ENCODE measurements at places on chromosomes 3 and 15.

DNA sequence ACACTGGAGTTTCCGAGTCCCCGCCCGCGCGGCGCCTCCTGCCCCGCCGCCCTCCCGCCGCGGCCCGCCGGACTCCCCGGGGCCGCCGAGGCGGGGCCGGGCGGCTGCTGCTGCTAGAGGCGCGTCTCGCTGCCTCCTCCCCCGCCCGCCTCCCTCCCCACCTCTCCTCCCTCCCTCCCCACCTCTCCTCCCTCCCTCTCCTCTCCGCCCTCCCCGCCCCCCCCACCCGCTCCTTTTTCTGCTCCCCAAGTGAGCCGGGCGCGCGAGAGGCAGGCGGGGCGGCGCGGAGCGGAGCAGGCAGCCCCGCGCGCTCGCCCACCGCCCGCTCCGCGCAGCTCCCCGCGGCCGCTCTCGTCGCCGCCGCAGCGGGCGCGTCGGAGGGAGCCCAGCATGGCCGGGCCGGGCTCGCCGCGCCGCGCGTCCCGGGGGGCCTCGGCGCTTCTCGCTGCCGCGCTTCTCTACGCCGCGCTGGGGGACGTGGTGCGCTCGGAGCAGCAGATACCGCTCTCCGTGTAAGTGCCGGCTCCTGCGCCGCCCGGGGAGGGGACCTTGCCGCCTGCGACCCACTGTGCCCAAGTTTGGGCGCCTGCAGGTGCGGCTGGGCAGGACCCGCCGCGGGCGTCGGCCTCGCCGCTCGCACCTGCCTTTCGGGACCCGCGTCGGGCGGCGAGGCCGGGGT lies at the start of gene CACNA2D3:
CACNA2D3 (plus strand) TSS at position 229 of the 679 bp plus-strand sequence.
- DNase-seq = no peak

- peak; percentile 64 for DNase-seq
These were observed 146.2 kb downstream of the KLF13 start for GRCh38 chr15:31472636-31473384.

DNA sequence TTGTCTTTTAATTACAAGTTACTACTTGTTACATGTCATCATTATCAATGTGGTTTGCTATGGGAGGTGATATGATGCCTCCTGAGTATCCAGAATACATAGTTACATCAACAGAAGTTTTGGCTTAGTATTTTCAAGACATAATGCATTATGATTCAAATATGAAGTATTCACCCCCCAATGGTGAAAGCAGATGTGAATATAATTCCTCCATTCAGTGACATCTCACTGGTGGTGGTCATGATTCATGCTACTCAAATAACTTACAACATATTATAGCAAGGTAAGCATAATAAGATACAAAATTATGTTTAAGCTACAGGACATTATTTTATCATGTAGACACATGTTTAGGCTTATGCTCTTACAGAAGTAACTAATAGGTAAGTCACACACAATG lies 34.9 kb upstream of the TTBK2 start:
- no peak for DNase-seq

DNA sequence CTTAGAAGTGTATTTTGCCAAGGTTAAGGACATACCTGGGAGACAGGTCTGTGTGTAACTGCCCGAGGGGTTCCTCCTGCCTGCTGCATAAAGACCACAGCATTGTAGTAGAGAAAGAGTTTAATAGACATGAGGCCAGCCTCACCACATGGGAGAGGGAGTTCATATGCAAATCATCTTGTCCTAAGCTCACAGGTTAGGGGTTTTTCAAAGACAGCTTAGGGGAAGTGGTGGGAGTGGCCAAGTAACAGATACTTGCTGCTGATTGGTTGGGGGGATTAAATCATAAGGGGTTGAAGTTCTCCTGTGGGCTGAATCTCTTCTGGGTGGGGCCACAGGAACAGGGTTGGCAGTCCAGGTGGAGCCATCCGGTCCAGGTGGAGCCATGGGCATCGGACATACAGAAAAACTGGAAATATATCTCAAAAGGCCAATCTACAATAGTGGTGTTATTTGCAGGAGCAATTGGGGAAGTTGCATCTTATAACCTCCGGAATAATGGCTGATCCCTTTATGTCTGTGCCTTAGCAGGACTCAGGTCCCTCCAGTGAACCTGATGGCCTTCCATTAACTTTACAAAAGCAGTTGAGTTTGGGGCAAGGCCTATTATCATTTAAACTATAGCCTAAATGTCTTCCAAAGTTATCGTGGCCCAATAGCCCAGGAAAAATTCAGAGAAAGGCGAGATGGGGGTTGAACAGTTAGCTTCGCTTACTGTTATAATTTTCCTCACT lies 86.0 kb upstream of the MFGE8 start:
- DNase-seq = no peak

GRCh38 chr3:155594526-155595187 lies 150.2 kb downstream of the PLCH1 start:
- no peak for DNase-seq

DNA sequence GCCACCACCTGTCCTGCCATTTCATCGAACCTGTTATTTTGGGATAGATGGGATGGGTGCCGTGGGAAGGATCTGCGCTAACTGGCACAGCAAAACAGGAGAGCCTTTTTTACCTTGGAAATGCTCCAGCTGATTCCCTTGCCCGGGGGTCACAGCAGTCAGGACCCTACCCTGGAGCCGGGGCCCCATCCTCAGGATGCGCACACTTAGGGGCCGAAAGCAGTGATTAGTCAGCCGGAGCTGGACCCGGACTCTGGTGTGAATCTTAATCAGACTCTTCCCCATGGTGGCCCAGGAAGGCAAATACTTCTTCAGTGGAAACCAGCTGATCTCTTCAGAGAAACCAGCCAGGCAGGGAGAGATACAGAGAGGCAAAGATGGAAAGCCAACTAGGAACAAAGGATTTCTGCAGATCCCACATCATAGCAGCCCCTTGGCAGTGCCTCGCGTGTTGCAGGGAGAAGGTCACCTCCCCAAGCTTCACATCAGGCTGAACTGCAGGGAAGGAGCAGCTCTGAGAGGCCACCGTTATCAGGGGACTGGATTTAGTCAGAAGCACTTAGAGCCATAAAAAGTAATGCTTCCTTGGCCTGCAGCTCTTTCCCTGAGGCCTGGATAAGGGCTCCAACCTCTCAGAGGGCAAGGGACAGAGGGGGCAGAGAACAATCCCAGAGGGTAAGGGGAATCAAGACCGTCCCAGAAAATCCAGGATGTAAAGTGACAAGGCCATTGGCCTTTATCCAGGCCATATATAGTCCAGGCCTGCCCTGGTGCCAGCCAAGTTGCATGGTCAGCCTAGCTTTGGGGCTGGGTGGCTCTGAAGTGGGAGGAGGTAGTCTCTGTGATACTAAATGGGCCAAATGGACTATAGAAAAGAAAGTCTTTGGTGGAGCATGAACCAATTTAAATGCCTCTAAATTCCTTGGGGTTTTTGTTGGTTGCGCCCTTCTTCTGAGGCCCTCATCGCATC lies 52.9 kb downstream of the WDR76 start:
- no peak for DNase-seq

GRCh38 chr3:73134034-73134433 lies 72.6 kb downstream of the EBLN2 start:
- no peak for DNase-seq

DNA sequence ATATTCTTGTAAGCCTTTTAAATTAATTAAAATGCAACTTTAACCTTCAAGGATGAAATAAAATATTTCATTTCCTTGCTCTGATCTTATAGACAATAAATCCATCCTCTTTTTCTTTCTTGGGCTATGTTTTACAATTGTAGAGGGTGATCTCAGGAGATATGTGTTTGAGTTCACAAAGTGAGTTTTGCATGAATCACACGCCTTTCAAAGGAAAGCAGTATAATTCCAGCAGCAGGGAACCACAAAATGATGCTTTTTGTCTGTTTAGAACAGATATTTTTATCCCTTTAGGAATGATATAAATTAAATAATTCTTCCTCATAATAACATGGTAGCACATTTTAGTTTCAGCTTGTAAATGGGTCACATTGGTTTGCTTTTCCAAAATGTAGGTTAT lies 191.2 kb downstream of the SEMA6D start:
- no peak for DNase-seq

DNA sequence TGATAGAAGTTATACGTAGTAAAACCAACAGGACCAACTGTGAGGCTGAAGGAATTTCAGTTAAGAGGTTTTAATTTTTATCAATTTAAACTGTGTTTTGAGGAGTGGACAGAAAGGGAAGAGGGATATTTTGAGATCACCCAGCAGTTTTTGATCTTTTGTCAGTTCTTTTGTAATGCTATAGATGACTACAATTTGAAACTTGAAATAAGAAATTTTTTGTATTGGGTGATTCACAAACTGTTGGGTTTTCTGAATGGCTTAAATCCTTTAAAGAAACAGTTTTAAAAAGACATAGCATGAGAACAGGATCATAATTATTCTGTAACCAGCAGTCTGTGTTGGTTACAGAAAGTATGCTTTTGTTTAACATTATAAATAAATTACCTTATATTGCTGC lies 67.4 kb downstream of the TCF12 start:
- DNase-seq = no peak

GRCh38 chr15:23416349-23417276 lies 30.4 kb downstream of the GOLGA6L2 start:
- DNase-seq = no peak

DNA sequence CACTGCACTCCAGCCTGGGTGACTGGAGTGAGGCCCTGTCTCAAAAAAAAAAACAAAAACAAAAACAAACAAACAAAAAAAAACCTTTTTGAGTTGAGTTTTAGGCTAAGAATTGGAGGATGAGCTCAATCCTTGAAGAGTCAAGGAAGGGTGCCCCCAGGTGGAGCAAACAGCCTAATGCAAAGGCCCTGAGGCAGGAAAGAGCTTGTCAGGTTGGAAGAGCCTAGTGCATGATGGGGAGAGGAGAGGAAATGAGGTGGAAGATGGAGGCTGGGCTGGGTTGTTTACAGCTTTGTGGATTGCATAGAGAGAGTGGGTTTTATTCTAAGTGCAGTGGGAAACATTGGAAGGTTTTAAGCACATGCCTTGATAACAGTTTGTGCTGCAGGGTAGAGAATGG lies 2.1 kb upstream of the SNX22 start:
- no peak for DNase-seq

DNA sequence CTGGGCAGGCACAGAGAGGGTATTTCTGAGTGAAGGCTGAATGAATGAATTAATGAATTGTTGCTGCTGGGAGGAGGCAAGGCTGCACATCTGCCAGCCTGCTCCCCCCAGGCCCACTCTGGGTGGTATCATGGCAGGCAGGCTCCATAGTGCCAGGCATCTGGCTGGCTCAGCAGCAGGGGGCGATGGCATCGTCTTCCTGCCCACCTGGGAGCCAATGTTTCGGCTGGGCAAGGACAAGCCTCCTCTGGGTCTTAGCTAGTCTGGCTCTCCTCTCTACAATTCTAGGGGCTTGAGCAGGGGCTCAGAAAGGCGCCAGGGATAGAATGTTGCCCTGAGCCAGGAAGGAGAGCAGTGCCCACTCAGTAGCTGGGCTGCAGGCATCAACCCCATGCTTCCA lies 1.7 kb upstream of the TLR9 start:
- DNase-seq = no peak

- no peak for DNase-seq
These were observed 1.8 kb downstream of the CXCR6 start for GRCh38 chr3:45944830-45945620.

- no peak for DNase-seq
These were observed 67.4 kb downstream of the CORO2B start for GRCh38 chr15:68646156-68646555.

DNA sequence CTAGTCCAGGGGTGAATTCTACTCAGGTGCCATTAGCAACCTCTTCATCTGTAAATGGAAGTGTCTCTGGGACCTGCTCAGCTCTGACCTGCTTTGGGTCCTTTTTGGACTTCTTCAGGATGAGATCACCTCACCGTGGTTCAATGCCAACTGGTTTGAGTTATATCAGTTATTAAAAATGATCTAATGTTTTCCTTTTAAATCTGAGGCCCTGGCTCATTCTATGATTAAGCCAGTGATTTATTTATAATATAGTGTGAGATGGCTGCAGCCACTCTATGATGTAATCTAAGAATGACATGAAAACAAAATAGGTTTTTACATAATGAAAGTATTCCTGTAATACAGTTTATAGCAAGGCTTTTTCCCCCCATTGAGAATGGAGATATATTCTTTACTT lies 79.4 kb downstream of the LPP start:
- no peak for DNase-seq

GRCh38 chr15:90620379-90621067 lies 90.8 kb downstream of the CRTC3 start:
- peak; percentile 52 for DNase-seq

DNA sequence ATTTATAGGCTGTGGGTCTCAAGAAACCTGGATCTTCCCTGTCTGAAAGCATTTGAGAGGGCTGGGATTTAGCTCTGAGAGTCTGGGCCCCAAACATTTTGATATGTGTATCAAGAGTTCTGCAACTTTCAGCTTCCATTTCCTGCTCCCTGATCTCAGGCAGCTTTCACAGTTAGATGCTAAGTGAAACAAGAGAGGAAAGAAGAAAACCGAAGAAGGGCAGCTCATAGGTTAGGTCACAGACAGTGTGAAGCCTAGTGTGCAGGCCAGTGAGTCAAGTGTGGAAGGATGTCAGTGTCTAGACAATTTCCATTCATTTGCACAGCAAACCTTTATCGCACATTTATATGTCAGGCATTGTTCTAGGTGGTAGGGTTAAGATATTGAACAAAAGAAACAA lies 173.6 kb upstream of the PROK2 start:
- no peak for DNase-seq

DNA sequence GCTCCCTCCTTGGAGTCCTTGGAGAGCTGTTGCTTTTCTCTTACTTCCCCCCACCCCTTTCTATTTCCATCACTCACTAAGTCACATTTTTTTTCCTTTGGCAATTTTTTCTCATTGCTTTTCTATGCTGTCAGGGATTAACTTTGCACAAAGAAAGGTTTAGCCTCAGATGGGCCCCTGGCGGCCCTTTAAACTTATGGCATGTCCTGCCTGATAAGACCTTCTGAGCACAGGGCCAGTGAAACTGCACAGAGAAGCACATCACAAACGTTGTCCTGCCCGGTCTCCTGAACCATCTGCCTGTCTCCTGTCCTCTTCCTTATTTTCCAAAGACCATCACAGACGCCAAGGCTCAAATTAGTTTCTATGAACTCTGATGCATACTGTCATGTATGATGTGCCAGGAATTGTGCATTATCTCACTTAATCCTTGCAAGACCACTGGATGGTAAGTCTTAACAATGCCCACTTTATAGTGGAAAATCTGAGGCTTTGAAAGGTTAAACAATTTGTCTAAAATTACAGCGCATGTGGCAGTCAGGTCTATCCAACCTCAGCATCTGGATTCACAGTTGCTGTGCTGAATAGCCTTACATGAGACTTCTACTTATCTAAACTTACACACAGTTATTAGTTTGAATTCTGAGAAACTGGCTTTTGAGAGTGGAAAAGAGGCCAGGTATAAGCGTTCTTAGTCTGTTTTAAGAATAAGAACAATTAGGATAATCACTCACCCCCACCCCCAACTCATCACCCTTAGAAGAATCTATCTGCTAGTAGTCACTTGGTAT lies 648.1 kb downstream of the NTRK3 start:
- DNase-seq = no peak

GRCh38 chr3:27326202-27326601 lies 43.0 kb downstream of the NEK10 start:
- no peak for DNase-seq

- DNase-seq = no peak
These were observed 18.1 kb downstream of the DUSP7 start for GRCh38 chr3:52038227-52038626.

- DNase-seq = no peak
These were observed 9.2 kb upstream of the COL6A6 start for GRCh38 chr3:130507746-130508145.

GRCh38 chr3:120072867-120073525 lies 21.3 kb downstream of the GSK3B start:
- DNase-seq = no peak

- no peak for DNase-seq
These were observed 4.6 kb downstream of the MYRIP start for GRCh38 chr3:39814007-39814406.

- no peak for DNase-seq
These were observed 91.7 kb downstream of the NR1I2 start for GRCh38 chr3:119873646-119874045.
